ENCODE measurements at places on chromosomes 5 and 9.

GRCh38 chr5:93358176-93358575 lies 222.8 kb downstream of the NR2F1-AS1 start:
- no peak for DNase-seq

DNA sequence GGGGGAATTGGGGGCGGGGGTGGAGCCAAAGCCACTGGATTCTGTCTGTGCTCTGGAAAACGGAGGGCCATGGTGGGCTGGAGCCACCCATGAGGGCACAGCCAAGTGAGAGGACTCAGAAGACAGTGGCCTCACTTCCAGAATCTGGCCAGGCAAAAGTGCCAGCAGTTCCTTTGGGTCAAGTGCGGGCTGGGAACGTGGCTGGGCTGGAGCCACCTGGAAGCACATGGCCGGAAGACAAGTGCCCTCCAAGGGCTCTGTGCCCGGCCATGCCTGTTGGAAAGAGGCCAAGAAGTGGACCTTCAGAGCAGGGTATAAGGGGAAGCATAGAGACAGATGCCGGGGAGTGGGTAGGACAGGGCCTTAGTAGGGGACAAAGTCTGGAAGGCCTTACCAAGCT lies 11.7 kb upstream of the SH3PXD2B start:
- no peak for DNase-seq

GRCh38 chr9:91061506-91061905 lies 259.9 kb downstream of the SYK start:
- DNase-seq: no peak

DNA sequence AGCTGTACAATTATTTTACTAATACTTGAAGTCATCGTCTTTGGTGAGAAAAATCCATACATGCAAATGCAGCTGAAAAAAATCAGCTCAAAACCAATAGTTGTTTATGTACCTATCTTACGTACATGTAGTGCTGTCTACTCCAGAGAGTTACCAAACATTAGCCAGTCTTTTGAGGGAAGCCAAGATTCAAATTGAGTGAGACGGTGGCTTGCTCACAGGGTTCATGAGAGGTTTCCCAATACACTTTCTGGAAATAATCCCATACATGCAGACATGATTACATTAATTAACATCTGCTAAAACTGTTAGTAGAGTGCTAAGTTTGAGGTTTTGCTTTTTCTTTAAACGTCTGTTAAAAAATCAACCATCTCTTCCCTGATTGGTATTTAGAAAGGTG lies 2.3 kb downstream of the C9orf72 start:
- no peak for DNase-seq

Data from activated CD4-positive, CD25-positive, alpha-beta regulatory T cell (primary cell).